Activated CD4-positive, alpha-beta T cell treated with anti-CD3 and anti-CD28 coated beads, Interleukin-2, amount 50 U/mL, for 24 hours (primary cell): ENCODE measurements at places on chromosomes 11 and 22.

- no peak for DNase-seq
Measured at GRCh38 chr11:57641011-57641807, 8.5 kb downstream of the YPEL4 start.

- DNase-seq, result no peak
Measured at GRCh38 chr11:15909937-15910598, 446.3 kb downstream of the SOX6 start.

- DNase-seq, result no peak
Measured at GRCh38 chr11:125625225-125625629, 264 bp downstream of the CHEK1 start.

DNA sequence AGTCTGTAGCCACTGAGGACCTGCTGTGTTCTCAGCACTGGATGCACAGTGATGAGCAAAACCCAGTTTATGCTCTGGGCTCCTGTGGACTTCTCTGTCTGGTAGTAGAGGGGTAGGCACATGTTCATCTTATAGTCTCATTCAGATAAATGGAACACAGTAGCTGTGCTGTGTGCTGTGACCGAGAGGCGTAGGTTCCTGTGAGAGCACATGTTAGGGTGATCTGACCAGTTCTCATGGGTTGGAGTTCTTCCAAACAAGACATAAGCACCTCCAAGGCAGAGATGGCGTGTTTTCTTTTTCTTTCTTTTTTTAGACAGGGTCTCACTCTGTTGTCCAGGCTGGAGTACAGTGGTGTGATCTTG, 154.8 kb upstream of the RASSF10 start:
- DNase-seq, result no peak
